Calu3 (cell line): ENCODE measurements at places on chromosomes 2 and 18. TPM values are rescaled to one million over a fixed set of nuclear protein-coding genes. Genes with fewer than 3 reads are reported as not detected.
A peak's percentile ranks its signal among the peaks of the same experiment; 100 is the strongest.

DNA sequence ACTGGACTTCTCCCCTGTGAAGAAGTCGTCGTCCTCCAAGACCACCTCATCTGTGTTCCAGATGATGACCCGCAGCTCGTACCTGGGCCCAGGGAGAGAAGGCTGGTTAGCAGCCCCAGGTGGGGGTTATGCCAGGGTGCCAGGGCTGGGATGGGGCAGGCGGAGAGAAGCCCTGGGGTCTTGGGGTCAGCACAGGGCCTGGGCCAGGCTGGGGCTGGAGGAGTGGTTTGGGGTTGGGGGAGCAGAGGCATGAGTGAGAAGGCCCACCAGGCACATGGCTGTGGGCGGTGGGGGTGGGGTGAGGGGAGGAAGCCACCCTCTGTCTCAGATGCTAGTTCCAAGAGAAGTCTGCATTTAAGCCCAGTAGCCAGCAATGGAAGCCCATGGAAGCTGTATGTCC lies 15.8 kb downstream of the OTOF start:
- DNase-seq = no peak

DNA sequence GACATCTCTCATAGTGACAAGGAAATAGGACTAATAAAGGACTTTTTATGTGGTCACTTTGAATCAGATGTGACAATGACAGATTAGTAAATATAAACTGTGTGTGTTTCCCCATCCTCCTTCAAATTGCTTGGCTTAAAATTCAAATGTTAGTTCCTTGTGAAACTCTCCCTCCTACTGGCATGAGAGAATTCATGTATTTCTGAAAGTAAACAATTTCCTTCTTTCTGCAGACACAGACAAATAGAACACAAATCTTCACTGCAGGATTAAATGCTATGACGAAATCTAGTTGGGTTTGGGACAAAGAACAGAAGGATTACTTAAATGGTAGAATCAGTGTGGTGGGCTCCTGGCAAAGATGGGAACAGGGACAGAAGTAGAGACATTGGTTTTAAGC lies 328.7 kb upstream of the FAM98A start:
- no peak for DNase-seq

GRCh38 chr2:121003391-121003790 lies 267.7 kb downstream of the GLI2 start:
- no peak for DNase-seq

- no peak for DNase-seq
These were observed 78.5 kb downstream of the RBM43 start for GRCh38 chr2:151182899-151183809.

The CYP27A1 gene
- 11.8 and 12.2 TPM in 2 replicates for total RNA-seq

DNA sequence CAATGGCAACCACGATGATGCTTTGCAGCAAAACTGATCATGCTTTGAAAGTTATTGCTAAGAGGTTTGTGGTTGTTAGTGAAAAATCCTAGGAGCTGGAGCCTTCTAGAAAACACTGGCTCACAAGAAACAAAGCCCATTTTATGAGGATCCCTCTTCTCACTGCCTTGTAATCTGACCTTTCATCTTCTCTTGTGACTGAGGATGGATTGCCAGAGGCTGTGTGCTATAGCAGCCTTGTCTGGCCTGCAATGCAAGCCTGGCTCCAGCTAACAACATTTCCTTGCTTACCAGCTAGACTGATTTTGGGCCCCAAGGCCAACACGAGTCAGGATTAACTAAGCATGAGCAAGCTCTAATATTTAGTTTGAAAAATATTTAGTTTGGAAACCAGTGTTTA lies 13.1 kb downstream of the PIEZO2 start:
- DNase-seq = no peak

DNA sequence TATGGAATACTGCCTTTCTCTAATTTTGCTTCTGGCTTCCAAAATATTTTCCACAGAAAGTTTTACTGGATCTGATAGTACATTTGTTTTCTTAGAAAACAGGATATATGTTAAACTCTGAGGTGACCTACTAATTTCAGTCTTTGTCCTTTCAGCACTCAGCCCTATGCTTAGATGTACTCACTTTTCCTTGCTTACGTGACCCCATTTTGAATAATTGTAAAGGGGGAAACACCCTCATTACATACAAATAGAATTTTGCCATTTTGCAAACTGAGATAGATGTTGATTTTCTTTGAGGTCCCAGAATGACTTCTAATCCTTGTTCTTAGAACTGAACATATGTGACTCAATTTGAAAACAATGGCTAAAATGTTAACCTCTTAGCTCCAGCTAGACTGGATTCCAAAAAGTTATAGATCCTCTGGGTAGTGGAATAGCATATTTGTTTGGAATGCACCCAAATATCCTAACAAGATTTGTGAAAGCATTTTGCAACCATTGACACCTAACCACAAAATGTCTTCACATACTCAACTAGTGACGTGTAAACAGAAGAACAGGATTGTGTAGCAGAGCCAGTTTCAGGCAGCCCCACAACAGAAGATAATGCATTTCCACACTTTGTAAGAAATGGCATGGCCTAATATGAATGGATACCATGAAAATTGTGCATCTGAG lies 44.8 kb upstream of the EHBP1 start:
- DNase-seq = peak; percentile 15

DNA sequence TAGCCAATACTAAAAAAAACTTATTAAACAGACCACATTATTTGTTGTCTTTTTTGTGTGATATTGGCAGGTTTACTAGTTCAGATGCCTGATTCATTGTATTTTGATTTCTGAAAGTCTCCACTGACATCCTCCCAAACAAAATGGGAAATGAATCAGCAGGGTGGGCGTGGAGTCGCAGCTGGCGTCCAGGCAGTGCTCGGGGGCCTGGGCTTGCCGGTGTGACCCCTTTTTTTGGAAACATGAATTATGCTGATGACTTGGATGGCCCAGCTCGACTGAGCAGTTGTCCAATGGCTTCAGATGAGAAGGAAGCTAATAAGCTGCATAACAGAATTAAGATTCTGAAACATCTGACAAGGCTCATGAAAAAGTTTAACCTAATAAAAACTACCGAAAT lies 1.7 kb upstream of the KCNG2 start:
- no peak for DNase-seq

The FOXD4L1 gene
- 0.92 and 1.0 TPM in 2 replicates for total RNA-seq

The EPB41L3 gene
- total RNA-seq = not detected in 2 replicates

DNA sequence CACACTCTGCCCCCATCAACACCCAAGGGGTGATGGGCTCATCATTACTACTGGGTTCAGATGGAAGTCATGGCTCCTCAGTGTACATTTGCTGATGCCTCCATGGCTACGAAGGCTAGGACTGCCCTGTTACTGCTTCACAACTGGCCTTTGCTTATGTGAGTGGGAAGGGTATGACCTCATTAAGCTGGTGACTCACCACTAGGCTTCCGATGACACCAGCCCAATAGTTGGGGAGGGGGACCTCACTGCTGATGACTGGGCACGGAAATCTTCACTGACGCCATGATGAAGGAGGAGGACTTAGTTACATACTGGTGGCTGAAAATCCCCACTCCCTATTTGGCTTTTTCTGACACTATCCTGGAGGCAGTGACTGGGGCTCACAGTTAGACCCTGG lies 263.2 kb downstream of the CMPK2 start:
- no peak for DNase-seq

DNA sequence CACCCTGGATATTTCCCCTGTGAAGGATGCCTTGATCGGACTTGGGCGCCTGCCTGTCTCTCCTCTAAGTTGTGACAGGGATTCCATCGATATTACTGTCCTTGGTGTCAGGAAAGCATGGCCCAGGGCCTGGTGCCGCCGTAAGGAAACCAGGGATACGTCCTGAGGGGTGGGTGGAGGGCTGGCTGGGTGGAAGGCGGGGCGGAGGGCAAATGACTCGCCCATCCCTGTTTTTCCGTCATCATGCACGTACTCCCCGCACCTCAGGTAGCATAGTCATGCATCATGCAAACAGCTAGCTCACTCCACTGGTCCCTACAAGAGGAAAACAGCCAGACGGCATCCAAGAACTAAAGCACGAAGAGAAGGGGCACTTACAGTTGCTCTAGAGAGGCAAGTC lies 57.1 kb downstream of the PXDN start:
- no peak for DNase-seq

DNA sequence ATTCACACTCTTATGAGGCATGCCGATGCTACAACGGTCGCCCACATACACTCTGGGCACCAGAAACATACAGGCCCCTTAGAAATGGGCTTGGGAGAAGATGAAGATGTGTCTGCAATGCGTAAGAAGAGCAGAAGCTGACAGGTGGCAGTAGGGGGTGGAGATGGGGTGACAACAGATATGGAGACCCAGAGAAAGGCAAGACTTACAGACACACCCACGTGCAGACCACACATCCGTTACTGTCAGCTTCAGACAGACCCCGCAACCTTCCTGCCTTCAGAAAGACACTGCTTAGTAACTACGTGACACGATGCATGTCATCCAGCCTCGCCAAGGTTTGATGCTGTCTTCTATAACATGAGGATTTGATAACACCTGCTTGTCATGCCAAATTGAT lies 89.5 kb downstream of the ZFP36L2 start:
- DNase-seq = no peak

GRCh38 chr18:56727399-56727798 lies 76.2 kb downstream of the WDR7 start:
- DNase-seq = no peak

GRCh38 chr2:9415516-9416169 lies 7.7 kb downstream of the ITGB1BP1 start:
- DNase-seq = no peak

- no peak for DNase-seq
These were observed 98.1 kb upstream of the HS6ST1 start for GRCh38 chr2:128416806-128417205.

The LYPD6 gene
- total RNA-seq = 3.4 and 3.9 TPM in 2 replicates

The OXER1 gene
- 0.27 and 0.59 TPM in 2 replicates for total RNA-seq

The RFX8 gene
- not detected in 2 replicates for total RNA-seq

DNA sequence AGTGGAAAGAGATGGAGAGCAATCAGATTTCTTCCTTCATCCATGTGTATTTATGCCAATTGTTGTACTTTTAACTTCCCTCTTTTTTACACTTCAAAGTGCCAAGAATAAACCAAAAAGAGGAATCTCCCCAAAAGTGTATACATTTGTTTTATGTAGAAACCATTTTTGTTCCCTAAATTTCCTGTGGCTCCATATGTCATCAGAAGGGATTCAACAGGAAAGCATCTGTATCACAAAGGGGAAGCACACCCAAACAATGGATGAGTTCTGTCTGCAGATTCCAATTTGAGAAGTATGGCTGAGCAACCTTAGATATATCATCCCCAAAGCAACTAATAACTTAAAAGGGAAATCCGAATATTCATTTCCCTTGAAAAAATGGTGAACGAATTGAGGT lies 275.0 kb downstream of the MREG start:
- DNase-seq = no peak

The SKOR2 gene
- total RNA-seq = not detected in 2 replicates

DNA sequence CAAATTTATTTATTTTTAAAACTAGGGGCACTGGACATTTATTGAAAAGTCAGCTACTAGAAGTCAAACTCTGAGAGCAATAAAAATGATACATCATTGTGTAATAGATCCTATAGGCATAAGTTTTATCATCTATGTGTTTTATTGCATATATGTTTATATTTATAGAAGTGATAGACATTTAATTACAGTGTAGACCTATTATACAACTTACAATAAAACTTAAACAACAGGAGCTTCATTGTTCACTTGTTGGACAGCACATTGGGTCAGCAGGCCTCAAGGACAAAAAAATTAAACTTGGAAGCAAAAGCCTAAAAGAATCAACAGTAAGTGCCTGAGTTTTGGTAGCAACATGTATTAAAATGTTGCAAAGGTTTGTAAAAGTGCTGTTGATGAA lies 15.0 kb upstream of the ACTR2 start:
- DNase-seq = no peak

DNA sequence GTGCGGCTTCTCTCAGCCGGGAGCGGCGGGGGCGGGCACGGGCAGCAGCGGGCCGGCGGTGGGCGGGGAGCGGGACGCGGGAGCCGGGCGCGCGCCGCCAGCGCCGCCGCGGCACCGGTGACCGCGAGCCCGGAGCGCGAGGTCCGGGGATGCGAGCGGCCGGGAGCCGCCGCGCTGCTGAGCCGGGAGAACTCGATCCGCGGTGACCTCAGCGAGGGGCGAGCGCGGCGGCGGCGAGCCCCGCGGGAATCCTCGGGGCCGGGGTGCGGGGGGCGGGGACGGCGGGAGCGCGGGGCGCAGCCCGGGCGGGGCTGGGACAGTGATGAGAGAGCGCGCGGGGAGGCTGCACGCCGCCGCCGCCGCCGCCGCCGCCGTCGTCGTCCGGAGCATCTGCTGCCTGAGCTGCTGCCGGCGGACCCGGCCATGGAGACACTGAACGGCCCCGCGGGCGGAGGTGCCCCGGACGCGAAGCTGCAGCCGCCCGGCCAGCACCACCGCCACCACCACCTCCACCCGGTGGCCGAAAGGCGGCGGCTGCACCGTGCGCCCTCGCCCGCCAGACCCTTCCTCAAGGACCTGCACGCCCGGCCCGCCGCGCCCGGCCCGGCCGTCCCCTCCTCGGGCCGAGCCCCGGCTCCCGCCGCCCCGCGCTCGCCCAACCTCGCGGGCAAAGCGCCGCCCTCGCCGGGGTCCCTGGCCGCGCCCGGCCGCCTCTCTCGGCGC lies at the start of gene MTCL1:
Gene MTCL1 (plus strand): TSS at position 319 of the 723 bp plus-strand sequence. CDS start 105 bp downstream, at position 424.
- peak; percentile 59 for DNase-seq

GRCh38 chr2:31889044-31889443 lies 121.8 kb downstream of the MEMO1 start:
- no peak for DNase-seq

DNA sequence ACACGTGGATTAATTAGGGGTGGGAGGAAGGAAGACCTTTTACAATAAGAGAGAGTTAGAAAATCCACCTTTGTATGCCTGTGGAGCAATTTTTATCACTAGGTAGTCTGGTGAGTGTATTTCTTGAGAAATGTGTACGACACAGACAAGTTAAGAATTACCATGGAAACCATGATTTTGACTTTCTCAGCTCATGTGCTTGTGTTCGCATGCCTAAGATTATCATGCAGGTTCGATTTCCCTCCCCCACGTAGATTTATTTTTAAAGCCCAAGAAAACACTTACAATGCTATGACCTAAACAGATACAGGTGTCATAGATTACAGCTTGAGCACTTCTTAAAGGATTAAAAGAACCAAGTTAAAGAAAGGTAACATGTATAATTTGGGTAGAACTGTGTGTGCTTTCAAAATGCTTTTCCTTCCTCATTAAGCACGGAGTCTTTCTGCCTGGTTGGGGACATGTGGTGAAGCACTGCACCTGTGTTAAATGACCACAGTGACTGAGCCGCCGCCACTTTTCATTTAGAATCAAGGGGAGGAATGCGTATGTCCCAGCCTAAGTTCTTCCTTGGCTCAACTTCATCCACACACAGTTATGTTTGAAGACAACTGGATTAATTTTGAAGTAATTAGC lies 16.6 kb downstream of the SERTAD2 start:
- no peak for DNase-seq

The AQP12A gene
- not detected in 2 replicates for total RNA-seq

The RGPD4 gene
- total RNA-seq = not detected in 2 replicates
